ENCODE measurements at places on chromosomes 6 and 20. TPM values are rescaled to one million over a fixed set of nuclear protein-coding genes. Genes with fewer than 3 reads are reported as not detected.

CRISP2 gene
- total RNA-seq = not detected

SLC35B3 gene
- total RNA-seq = 15.3 TPM

GPR6 gene
- total RNA-seq = not detected

DDAH2 gene
- 99.1 TPM for total RNA-seq

ZNF512B gene
- 10.8 TPM for total RNA-seq

MYB gene
- total RNA-seq = 10.5 TPM

HSPA12B gene
- 19.9 TPM for total RNA-seq

KHDC1L gene
- total RNA-seq = not detected

- no peak for DNase-seq
Measured at GRCh38 chr6:7373739-7374138, 15.8 kb downstream of the CAGE1 start.

GRCh38 chr6:8017276-8017701 lies 46.9 kb downstream of the BLOC1S5 start:
- DNase-seq = no peak

- no peak for DNase-seq
Measured at GRCh38 chr6:80605165-80605989, 498.9 kb downstream of the BCKDHB start.

DNA sequence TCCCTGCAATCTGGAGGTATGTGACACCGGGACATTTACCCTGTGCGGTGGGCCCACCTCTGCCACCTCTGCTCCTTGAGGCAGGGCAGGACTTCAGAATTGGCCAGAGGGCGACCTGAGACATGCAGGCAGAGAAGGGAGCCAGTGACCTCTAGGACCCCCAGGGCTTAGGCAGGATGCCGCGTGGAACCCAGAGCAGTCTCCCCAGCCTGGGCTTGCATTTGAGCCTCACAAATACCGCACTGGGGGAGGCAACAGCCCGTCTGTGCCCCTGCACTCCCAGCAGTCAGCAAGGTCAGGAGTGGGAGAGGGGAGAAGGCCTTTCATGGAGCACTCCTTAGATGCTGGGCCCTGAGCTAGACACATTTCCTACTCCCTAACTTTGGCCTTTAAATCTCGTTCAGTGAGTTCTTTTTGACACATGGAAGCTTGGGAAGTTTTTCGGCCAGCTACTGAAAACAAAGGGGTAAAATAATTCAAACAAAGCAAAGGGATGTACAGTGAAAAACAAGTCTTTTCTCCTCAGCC lies 41.7 kb downstream of the C20orf203 start:
- DNase-seq = no peak

DNA sequence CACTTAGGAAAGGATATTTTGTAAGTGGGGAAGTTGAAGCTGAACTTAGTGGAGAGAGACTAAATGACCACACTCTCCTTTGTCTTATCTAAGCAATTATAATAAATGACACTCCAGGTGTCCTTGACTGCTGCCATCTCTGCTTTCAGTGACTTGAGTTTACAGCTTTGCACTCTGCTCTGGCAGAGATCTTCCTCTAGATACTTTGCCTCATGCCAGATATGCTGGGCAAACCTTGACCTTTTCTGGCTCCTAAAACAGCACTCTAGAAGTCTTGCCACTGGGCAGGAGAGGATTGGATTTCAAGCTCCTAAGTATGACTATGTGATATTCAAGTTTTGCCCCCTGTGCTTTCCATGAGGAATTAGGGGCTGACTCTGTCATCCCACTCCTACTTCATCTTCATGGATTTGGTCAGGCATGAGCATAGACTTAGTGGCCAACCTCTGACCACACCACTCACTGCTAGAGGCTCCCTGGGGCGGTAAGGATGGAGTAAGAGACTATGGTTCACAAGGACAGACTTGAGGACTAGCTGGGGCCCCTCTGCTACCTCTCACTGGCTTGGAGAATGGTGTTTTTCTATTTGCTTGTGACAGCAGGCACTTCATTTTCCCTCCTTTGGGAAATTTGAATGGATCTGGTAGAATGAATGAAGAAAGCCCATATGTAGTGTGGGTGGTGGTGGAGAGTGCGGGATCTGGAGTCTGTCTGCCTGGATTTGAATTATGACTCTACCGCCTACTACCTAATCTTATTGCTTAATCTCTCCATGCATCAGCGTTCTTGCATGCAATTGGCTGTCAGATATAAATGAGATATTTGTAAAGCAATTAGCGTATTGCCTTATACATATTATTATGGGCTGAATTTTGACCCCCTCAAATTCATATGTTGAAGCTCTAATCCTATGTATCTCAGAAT lies 191.4 kb downstream of the REV3L start:
- no peak for DNase-seq

DNA sequence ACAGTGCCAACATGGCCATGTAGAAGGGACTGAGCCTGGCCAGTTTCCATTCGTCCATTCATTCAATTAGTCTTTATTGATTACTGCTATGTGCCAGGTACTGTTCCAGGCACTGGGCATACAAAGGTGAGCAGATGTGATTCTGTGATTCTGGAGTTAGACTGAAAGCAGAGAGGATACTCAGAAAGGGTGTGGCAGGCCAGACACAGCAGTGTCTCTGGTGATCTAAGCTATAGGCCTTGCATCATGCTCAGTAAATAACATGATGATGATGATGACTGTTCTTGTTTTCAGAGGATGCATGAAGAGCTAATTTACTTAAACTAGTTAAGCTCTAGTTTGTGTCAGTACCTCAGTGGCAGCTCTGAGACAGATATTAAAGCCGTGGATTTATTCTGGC lies 31.4 kb upstream of the FUCA2 start:
- DNase-seq = no peak

GRCh38 chr6:5636210-5637030 lies 370.3 kb downstream of the NRN1 start:
- no peak for DNase-seq

- no peak for DNase-seq
Measured at GRCh38 chr6:126618639-126619343, 278.9 kb downstream of the CENPW start.

DNA sequence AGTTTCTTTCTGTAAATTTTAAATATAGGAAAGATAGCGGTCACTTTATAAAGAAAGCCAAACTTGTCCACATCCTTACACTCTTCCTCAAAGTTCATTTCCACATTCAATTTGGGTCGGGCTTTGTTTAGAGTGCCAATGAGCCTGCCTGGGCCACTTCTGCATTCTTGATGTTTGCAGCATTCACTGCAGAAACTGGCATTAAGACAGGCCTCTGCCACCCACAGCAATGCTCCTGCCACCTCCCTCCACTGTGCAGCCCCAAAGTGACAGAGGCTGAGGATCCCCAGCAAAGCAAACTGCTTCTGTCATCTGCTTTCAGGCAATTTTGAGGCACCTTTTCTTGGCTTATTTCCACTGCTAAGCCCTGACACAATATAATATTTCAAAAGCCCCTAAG lies 61.2 kb downstream of the TNFAIP3 start:
- DNase-seq = no peak

DNA sequence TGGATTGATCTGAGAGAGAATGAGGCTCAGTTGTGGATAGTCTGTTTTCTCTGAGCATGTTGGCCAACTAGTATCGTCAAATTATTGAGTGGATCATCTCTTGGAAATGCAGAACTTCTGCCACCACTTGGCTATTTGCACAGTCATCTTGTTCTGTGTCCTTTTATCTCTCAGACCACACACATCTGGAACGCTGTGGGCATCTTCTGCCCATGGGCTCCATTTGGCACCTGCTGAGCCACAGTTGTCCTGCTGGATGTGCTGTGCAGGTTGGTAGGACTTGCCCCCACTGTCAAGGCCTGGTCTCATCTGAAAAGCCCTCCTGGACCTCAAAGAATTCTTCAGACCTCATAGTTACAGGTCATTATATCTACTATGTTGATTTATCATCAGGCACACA lies 16.7 kb upstream of the C20orf144 start:
- no peak for DNase-seq

GRCh38 chr6:32484614-32484998 lies 44.9 kb downstream of the HLA-DRA start:
- DNase-seq = no peak

DNA sequence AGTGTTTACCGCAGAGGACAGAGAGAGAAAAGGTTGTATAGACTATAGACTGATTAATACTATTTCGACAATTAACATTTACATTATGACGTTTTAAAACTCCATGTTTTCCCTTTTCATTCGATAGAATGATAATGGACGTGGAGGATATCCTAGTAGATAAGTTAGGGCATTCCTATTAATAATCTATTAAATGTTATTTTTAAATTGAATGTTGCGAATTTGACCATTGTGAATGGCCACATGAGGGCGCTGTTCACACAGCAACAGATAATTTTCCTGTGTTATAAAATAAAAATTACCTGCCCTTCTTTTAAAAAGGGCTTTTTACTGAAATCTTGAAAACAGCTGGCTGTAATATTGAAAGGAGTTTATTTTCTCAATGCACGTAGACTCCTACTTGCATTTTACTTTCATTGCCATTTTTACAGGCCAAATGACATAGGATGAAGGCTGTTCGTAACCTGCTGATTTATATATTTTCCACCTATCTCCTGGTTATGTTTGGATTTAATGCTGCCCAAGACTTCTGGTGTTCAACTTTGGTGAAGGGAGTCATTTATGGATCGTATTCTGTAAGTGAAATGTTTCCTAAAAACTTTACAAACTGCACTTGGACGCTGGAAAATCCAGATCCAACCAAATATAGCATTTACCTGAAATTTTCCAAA lies 3.3 kb downstream of the ADGRB3 start:
- DNase-seq = no peak

DNA sequence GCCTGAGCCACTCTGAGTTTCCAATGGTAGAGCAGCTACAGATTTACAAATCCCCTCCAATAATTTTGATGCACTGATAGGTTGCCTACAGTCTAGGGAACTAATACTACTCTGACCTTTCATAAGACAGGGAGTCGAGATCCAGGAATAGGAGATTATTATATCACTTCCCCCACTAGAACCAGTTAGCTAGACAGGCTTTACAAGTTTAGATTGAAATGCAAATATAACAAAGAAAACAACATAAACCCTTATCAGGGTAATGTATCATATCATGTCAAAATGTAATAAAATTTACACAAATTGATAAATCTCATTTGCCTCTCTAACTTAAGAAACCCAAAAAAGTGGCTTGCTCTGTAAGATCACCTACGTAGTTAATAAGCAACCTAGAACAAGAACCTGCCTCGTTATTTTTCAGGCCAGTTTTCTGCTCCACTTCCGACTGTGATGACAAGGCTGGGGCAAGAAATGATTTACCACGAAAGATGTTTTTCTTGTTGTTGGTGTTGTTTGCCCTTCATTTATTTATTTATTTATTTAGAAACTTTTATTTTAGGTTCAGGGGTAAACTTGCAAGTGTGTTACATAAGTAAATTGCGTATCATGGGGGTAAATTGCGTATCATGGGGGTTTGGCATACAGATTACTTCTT lies 504.2 kb upstream of the ID4 start:
- no peak for DNase-seq

DNA sequence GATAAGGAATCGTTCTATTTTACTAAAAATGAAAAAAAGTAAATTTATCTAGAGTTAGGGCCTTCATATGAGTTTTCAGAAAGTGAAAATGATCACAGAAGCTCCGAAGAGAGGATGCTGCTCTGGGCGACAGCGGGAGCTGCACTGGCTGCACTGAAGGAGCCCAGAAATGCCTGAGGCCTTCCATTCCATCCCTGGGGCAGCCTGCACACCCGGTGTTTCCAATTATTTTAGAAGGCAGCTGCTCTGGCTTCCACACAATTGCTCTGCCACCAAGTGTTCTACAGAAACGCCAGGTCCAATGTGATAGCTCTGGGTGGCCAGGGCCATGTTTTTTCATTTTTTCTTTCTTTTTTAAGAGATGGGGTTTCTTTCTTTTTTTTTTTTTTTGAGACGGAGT lies 3.6 kb downstream of the DTNBP1 start:
- no peak for DNase-seq

GRCh38 chr6:6962699-6963098 lies 145.1 kb upstream of the RREB1 start:
- DNase-seq = no peak

GRCh38 chr20:17836303-17836861 lies 132.2 kb downstream of the SNX5 start:
- DNase-seq = no peak

GRCh38 chr20:36310215-36310981 lies 4.3 kb downstream of the DLGAP4 start:
- no peak for DNase-seq

- DNase-seq = no peak
Measured at GRCh38 chr6:100261486-100261885, 203.2 kb downstream of the SIM1 start.

DNA sequence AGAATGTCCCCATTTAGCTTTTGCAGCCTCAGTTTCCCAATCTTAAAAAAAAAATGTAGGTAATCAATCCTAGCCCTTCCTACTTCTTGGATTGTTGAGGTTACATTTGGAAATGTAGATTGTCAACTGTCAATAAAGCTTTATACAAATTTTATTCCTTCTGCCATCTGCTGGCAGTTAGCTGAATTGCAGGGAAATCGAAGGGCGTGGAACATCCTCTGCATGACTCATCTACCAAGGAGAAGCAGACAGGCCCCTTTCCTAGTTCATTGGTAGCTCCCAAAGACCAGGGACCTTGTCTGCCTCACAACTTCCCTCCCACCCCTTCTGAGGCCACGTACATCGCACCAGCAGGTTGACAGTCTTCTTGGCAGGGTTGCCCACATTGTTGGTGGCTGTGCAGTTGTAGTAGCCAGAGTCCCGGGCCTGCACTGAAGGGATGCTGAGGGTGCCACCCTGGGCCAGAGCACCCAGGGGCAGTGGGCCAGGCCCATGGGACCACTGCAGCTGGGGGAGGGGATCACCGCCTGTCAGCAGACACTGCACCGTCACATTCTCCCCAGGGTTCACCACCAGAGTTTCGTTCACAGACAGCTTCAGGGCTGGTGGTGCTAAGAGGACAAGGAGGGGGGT lies 43.6 kb downstream of the MDGA1 start:
- no peak for DNase-seq

DNA sequence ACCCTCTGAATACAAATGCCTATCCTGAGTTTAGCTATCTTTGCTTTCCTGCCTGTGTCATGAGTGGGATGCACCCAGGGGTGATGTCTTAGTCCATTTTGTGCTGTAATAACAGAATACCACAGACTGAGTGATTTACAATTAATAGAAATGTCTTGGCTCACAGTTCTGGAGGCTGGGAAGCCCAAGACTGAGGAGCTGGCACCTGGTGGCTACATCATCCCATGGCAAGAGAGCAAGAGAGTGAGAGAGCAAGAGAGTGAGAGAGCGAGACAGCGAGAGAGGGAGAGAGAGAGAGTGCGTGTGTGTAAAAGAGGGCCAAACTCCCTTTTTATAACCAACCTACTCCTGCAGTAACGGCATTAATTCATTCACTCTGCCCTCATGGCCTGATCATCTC lies 76.8 kb downstream of the PRDM1 start:
- no peak for DNase-seq

All from upper lobe of left lung (tissue), 6 donors.